ENCODE measurements at places on chromosomes 12 and 14. TPM values are rescaled to one million over a fixed set of nuclear protein-coding genes. Genes with fewer than 3 reads are reported as not detected.

Gene NPFF
- not detected for total RNA-seq

Gene ANKRD33
- not detected for total RNA-seq

Gene C14orf39
- total RNA-seq: not detected

Gene SSPN
- 3.5 TPM for total RNA-seq

Gene SMOC1
- 2.2 TPM for total RNA-seq

Gene CYP27B1
- 1.7 TPM for total RNA-seq

Gene RNFT2
- total RNA-seq: 12.7 TPM

Gene CBX5
- 33.9 TPM for total RNA-seq

Gene CLEC4A
- total RNA-seq: not detected

Gene KRT78
- not detected for total RNA-seq

Gene TMEM117
- 52.5 TPM for total RNA-seq

Gene SYNDIG1L
- not detected for total RNA-seq

Gene FAM222A
- total RNA-seq: 7.6 TPM

Gene PLXNC1
- 16.5 TPM for total RNA-seq

Gene PLCZ1
- total RNA-seq: not detected

Gene RAPGEF3
- total RNA-seq: 25.0 TPM
